Activated T-helper 2 cell treated with anti-CD3 and anti-CD28 coated beads, Interferon-gamma antibody, Interleukin-2, Interleukin-4, amounts not matched to agents 10 μg/mL and 5 μg/mL and 100 μg/mL, durations not matched to agents 14 hours and 24 hours and 36 hours (primary cell): ENCODE measurements at places on chromosomes 4 and X. TPM values are rescaled to one million over a fixed set of nuclear protein-coding genes. Genes with fewer than 3 reads are reported as not detected.

AMER1 gene
- 5.4 TPM in 2 replicates for total RNA-seq

GRCh38 chr4:139845453-139846093, 180.0 kb downstream of the MGST2 start:
- no peaks in the 10 kb centered on the region for H3K36me3 ChIP-seq
- no peak overlapping the region for H3K27ac ChIP-seq
- H3K4me3 ChIP-seq = no peak overlapping the region
- DNase-seq = no peak

- peaks cover 13% of the 10 kb centered on the region for H3K27me3 ChIP-seq
- H3K4me1 ChIP-seq = no peaks in the 10 kb centered on the region
- no peaks in the 10 kb centered on the region for H3K36me3 ChIP-seq
- no peak overlapping the region for H3K27ac ChIP-seq
- DNase-seq = no peak
These were observed 51.2 kb downstream of the GPR50 start for GRCh38 chrX:151227627-151228026.

- no peak overlapping the region for H3K4me3 ChIP-seq
- no peak for DNase-seq
- no peaks in the 10 kb centered on the region for H3K36me3 ChIP-seq
- H3K27me3 ChIP-seq = no peaks in the 10 kb centered on the region
- H3K4me1 ChIP-seq = no peaks in the 10 kb centered on the region
These were observed 259.5 kb downstream of the RCHY1 start for GRCh38 chr4:75254745-75255144.

DNA sequence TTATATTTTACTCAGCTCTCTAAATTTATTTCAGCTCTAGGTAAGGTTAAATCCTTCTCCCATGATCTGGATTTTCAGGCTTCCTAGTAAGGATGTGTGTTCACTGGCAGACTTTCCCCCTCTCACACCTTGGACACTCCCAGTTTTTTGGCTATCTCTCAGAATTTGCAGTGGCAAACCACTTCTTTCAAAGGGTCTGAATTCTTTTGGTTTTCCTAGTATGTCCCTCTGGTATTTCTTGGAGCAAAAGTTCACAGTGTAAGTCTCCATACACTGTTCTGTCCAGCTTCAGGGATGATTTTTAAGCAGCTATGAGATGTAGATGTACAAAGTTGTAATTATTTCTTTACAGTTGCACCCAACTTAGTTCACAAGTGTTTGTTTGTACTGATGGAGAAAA, 653.8 kb upstream of the GALNT7 start:
- no peak overlapping the region for H3K27ac ChIP-seq
- H3K4me1 ChIP-seq = no peaks in the 10 kb centered on the region
- DNase-seq = no peak
- no peaks in the 10 kb centered on the region for H3K36me3 ChIP-seq

DNA sequence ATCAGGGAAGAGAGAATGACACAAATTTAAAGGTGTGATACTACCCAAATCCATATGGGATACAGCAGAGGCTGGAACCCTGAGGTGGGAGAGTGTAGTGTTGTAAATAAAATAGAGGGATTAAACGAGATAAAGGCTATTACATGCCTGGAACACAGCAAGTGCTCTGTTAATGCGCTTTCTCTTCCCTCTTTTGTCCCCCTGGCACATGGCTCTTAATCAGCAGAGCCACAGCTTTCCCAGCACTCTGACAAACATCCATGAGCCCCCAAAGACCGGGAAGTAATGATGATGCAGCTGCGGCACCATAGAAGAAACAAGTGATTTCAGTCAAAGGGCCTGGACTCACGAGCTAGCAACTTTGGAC, 85.9 kb downstream of the RASL11B start:
- no peak for DNase-seq
- H3K4me1 ChIP-seq = no peaks in the 10 kb centered on the region
- H3K36me3 ChIP-seq = no peaks in the 10 kb centered on the region
- H3K27me3 ChIP-seq = no peaks in the 10 kb centered on the region
- H3K27ac ChIP-seq = no peak overlapping the region
- no peak overlapping the region for H3K4me3 ChIP-seq
